LHCN-M2 (cell line): ENCODE measurements at places on chromosomes 2 and 18. TPM values are rescaled to one million over a fixed set of nuclear protein-coding genes. Genes with fewer than 3 reads are reported as not detected.

CRYBA2 gene
- not detected in 2 replicates for total RNA-seq

CFC1 gene
- total RNA-seq = not detected in 2 replicates

RETSAT gene
- total RNA-seq = 52.3 and 61.3 TPM in 2 replicates

UGT1A8 gene
- not detected in 2 replicates for total RNA-seq

ACKR3 gene
- total RNA-seq = not detected in 2 replicates

DNA sequence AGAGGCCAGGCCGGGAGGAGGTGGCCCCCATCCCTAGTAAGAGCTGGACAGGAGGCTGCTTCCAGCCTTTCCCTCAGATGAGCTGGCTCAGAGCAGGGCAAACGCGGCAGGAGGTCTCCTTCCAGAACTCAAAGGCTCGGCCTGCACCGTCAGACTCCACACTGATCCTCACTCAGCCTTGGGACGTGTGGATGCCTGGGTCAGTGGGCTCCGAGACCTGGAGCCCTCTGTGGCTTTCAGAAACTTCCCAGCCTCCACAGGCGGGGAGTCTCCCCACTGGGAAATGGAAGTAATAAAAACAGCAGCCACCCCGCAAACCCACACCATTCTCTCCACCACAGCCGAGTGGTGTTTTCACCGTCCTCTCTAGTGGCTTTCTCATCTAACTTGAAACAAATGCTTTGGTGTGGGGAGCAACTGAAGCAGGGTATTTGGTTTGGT lies 54.3 kb downstream of the INPP5D start:
- DNase-seq = no peak

DNA sequence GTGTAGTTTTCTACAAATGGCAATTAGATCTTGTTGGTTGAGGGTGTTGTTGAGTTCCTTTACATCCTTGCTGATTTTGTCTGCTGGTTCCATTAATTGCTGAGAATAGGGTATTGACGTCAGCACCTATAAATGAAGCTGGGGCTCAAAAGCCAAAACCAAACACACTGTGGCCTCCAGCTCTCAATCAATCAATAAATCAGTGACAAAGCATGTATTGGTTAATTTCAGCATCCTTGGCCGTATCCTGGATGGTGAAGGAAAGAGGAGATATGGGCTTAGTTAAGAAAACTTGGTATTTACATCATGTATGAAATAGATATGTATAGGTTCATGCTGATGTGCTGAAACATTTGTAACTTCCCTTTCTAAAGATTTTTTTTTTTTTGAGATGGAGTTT lies 13.2 kb upstream of the APOB start:
- no peak for DNase-seq

DNA sequence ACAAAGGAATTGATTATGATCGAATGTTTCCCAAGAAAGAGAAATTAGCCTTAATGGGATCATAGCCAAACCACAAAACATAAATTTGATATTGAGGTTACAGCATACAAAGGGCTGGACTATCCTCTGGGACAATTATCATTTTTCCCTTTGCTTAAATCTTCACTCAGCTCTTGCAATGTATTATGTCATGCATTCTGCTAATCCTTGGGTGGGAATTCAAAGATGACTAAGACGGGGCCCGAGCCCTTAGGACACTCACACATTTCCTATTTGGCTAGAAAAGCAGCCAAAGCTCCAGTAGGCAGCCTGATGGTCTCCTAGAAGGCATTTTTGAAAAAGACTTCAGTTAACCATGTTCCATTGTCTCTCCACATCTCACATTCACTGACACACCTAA lies 17.2 kb upstream of the NMI start:
- DNase-seq = peak; percentile 87

GRCh38 chr2:158482594-158482993 lies 25.8 kb downstream of the PKP4 start:
- DNase-seq = no peak

- peak; percentile 32 for DNase-seq
These were observed 594.8 kb upstream of the ZEB2 start for GRCh38 chr2:145114726-145115125.

DNA sequence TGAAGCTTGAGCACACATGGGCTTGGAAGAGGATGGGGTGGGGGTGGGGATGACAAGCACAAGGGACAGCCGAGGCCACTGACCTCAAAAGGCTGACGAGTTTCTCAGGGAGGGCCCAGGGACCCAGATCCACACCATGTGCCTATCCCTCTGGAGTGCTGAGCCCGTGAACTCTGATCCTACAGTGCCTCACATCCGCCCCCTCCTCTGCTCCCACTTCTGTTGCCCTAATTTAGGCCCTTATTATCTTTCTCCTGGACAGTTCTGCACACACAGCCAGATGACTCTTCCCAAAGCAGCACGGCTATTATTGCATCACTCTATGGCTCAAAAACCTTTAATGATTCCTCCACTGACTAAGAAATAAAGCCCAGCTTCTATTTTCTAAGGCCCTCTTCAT lies 24.8 kb downstream of the CYRIA start:
- peak; percentile 24 for DNase-seq

DNA sequence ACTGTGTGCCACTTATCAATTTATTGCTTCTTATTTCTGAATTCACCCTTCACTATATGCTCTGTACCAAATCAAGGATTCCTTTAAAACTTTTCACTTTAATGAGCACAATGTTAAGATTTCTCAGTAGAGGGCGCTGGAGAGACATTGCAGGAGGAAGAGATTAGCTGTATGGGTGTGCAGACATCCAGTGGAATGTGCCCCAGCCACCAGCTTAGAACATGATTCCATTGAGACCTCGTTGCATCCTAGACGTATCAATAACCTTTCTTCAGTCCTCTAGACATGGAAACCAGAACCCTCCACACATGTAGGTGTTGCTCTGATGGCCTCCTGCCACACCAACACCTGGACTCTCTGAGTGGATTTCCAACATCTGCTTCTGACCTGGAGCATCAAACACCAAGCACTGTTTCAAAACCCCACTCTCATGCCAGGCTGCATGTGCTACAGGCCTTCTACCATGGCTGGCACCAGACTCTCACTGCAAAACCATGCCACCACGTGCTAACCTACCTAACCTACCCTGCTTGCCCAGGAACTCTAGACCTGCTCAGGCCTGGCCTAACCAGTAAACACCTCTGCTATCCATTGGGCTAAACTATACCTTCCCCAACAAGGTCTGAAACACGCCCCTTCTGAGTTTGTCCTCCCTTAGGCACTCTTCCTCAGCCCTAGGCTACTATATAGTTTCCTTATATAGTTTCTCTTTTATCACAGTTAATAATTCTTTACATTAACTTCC lies 633.2 kb upstream of the PKDCC start:
- DNase-seq = peak; percentile 32

GRCh38 chr2:64586883-64587481 lies 62.9 kb downstream of the AFTPH start:
- DNase-seq = peak; percentile 51

DNA sequence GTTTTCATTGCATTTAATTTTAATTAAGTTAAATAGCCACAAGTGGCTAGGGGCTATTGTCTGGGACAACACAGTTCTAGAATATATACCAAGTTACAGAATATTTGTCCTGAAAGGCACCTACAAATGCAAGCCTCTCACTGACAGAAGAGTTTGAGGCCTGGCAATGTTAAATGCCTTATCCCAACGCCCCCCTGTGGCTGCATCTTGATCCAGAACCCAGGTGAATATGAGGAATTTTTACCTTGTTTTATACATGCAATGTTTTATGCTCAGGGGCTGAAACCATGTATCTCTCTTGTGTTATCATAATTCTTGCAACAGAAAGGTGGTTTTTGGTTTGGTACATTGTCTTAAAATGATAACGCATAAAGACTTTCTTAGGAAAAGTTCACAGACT lies 71.8 kb upstream of the SEC11C start:
- DNase-seq = no peak

- no peak for DNase-seq
These were observed 49.3 kb upstream of the AP1S3 start for GRCh38 chr2:223886726-223887125.

DNA sequence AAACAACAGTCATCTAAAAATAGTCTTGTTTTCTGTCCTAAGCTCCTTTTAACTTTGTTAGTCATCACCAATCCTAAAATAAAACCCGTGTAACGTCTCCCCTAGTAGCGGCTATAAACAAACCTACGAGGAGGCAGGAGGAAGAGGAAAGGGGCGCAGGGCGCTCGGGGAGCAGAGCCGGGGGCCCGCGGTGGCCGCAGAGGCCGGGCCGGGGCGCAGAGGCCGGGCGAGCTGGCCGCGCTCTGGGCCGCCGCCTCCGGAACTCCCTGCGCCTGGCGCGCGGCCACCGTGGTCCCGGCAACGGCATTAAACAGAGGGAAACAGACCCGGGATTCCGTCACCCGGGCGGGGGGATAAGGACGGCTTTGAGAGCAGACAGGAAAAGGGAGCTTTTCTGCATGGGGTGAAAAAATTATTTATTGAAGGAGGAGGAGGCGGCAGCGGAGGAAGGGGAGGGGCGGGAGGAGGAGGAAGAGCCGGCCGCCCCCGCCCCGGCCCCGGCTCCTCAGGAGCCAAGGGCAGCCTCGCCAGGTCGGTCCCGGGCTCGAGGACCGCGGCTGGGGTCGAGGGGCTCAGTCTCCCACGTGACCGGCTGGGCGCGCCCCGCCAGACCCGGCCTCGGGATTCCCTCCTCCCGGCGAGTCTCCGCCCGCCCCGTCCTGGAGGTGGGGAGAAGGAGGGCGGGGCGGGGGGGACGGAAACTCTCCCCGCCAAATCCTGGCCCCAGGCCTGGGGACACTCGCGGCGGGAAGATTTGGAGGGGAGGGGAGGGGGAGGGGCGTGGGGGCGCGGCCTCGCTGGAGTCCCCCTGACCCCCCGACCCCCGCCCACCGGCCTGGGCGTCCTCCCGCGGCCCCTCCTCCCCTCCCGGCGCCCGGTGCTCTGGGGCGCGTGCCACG lies 1.8 kb upstream of the NFATC1 start:
- peak; percentile 65 for DNase-seq
